ENCODE measurements at places on chromosomes 11 and 22. TPM values are rescaled to one million over a fixed set of nuclear protein-coding genes. Genes with fewer than 3 reads are reported as not detected.

- no peak for DNase-seq
Observed at GRCh38 chr11:7749456-7749855, 43.2 kb upstream of the OVCH2 start.

Gene POU2AF2
- total RNA-seq = not detected

DNA sequence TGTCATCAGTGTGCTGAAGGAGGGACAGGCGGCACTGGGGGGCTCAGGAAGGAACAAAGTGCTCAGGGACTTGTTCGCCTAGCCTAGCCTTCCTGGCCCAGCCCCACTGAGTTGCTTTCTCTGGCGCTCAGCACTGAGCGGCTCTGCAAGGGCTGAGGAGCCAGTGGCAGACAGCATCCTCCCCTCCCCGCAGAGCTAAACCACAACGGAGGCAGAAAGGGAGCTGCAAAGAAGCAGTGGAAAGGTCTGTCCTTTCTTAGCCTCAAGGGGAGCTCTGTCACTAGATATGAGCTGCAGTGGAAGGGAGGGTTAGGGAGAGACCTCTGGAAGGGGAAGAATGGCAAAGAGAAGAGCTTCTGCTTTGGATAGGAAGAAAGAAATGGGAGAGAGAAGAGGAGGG, 89.7 kb upstream of the PHOX2A start:
- peak; percentile 18 for DNase-seq

DNA sequence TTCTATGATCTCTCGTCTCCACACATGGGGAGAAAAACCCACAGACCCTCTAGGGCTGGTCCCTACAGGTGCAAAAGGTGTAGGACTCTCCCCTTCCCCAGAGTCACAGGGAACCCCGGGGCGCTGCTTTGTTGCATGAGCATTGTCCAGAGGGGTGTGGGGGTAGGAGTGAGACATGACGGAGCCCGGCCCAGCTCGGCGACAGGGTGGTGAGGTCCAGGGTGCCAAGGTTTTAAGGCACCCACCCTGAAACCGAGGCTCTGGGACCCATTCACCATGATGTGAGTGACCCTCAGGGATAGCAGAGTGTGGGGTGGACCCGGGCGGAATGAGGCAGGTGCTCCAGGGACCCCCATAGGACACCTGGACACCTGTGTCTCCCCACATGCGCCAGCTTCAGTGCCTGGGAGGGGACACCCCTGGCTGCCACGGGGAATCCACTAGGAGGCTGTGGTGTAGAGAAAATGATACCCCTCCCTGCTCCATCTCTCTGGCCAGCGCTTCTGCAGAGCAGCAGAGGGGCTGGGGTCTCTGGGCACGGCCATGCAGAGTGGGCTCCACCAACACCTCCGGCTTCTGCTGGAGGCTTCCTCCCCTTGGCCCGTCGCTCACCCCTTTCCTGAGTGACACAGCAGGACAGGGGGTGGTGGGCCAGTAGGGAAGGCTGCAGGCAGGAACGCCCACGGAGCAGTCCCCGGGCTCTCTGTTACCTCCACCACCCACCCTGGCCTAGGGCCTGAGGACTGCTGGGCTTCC, 15.2 kb downstream of the KRTAP5-5 start:
- no peak for DNase-seq

DNA sequence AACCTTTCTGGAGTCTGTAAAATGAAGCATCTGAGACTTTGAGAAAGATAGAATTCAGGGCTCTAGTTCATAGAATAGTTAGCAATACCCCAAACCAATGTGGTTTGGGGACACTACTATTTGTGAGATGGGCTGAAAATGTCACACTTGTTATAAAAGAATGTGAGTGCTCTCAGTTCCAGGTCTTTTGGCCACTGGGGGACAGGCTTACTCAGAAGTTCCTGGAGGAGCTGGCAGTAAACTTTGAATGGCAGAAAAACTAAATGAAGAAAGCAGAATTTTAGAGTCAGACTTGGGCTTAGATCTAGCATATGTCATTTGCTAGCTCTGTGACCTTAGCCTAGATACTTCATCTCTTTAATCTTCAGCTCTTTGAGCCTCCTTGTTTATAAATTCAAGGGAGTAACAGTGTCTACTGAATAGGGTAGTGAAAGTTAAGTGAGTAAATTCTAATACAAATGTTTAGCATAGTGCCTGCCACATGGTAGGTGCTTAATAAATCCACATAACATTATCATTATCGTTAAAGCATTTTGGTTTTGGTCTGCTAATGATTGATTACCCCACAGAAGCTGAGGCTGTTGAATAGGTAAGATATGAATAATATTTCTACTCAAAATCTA, 3.7 kb downstream of the LYVE1 start:
- DNase-seq = no peak

Gene RIC3
- total RNA-seq = 3.0 TPM

DNA sequence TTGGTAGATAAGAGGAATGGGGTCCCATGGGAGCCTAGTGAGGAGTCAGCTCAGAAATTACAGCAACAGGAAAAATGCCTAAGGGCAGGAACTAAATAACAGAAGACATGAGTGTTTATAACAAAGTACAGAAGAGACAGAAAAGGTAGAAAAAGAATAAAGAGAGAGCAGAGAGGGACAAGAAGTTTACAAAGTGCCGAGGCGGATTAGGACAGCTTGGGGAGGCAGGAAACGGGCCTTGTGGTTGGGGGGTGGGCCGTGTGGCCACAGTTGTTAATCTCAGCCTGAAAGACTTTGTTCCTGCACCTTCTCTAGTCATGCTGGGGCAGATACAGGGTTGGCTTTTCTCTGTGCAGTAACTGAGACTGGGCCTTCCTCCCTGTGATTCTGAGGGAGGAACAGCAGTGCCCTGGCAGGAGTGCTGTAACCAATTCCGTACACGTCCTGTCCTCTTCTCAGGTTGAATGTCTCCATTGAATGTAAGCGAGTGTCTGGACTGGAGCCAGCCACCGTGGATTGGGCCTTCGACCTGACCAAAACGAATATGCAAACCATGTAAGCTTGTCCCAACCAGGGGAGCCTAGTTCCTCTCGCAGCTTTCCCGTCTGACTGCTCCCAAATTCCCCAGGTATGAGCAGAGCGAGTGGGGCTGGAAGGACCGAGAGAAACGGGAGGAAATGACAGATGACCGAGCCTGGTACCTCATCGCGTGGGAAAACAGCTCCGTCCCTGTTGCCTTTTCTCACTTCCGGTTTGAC, 13.2 kb downstream of the NAA40 start:
- DNase-seq = no peak

- DNase-seq = peak; percentile 25
Observed at GRCh38 chr11:20089367-20089766, 70.9 kb downstream of the DBX1 start.

Gene SRRD
- 33.1 TPM for total RNA-seq

DNA sequence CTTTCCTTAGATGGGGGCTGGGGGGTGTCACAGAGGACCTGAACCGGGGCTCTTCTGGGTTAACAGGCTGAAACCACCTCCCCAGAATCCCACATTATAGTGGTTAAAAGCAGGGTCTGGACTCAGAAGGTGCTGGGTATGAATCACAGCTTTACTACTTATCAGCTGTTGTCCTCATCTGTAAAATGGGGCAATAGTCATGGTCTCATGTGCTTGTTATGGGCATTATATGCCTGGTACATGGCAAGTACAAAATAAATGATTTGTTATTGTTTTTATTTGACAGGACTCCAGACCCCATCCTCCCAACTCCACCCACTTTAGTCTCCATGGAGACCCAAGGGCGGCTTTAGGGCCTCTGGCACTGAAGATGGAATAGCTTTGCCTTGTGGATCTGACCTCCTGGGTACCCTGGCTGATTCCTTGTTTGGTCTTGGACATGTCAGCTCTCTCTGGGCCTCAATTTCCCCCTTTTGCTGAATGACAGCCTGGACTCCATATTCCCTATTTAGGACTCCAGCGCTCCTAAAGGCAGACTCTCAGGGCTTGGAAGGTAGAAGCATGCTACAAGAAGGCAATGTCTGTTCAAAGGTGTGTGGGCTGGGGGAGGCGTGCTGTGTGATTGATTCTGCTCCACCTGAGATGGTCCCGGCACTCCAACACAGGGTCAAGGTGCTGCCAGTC, 812 bp upstream of the SMTN start:
- DNase-seq = no peak

Gene SLC22A25
- total RNA-seq = not detected

- DNase-seq = no peak
Observed at GRCh38 chr11:6834021-6834420, 11.5 kb upstream of the OR10A5 start.

DNA sequence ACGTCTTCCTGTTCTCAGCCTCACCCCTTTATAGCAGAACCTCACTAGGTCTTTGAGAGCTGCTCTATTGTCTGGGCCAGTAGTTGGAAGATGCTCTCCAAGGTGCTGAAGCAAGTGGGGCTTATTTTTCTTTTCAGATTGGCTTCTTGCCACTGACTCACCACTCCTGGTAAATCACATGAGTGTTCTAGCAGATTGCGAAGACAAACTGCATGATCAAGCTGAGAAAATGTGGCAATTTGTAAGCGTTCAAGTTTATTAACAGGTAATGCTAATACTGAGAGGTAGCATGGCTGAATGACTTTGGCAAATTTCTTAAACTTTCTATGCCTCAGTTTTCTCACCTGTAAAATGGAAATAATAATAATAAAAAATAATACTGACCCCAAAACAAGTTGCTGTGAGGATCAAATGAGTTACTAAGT, 59.2 kb downstream of the CACNG2 start:
- peak; percentile 82 for DNase-seq

Gene TYMP
- total RNA-seq = 3.7 TPM

DNA sequence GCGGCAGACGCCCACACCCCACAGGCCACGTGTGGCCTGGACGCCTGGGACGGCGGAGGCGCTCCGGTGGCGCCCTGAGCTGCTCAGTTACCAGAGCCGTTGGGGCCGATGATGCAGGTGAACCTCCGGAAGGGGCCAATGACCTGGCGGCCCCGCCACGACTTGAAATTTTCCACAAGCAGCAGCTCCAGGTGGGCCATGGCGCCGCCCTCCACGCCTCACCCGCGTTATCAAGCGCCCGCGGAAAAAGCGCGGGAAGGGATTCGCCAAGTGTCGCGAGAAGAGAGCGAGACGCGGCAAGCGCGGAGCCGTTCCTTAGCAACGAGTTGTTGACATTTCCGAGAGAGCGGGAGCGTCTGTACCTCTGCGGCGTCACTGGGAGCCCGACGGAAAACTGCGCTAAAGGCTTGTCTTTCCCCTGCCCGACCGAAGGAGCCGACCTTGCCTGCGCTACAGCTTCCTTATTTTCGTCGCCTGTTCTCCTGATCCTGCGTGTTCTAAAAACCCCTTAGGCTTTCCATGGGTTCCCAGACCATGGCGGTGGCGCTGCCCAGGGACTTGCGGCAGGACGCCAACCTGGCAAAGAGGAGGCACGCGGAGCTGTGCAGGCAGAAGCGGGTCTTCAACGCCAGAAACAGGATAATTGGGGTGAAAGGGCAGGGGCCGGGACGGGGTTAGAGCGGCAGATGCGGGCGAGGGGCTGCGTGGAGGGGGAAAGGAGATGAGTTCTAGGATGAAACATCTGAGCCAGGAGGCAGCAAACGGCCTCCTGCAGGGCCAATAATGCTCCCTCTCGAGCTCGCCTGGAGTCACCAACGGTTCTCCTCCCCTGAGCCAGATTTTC, at the start of the genes RIBC2 and SMC1B:
Gene RIBC2 (plus strand): TSS at position 326 of the 844 bp plus-strand sequence. CDS start 194 bp downstream, at position 520.
Gene SMC1B (minus strand): TSS at position 232 of the 844 bp plus-strand sequence. CDS start 32 bp downstream, at position 200.
- DNase-seq = peak; percentile 57

- peak; percentile 72 for DNase-seq
Observed at GRCh38 chr11:88320149-88320559, 17.4 kb downstream of the CTSC start.

GRCh38 chr22:37206118-37206840, 6.0 kb downstream of the SSTR3 start:
- DNase-seq = no peak
